ENCODE measurements at places on chromosomes 12 and 14.
A peak's percentile ranks its signal among the peaks of the same experiment; 100 is the strongest.

GRCh38 chr12:69502345-69503081, 32.3 kb downstream of the FRS2 start:
- peak; percentile 52 for DNase-seq

- DNase-seq: no peak
These were observed 8.0 kb downstream of the BAZ1A start for GRCh38 chr14:34867199-34867598.

DNA sequence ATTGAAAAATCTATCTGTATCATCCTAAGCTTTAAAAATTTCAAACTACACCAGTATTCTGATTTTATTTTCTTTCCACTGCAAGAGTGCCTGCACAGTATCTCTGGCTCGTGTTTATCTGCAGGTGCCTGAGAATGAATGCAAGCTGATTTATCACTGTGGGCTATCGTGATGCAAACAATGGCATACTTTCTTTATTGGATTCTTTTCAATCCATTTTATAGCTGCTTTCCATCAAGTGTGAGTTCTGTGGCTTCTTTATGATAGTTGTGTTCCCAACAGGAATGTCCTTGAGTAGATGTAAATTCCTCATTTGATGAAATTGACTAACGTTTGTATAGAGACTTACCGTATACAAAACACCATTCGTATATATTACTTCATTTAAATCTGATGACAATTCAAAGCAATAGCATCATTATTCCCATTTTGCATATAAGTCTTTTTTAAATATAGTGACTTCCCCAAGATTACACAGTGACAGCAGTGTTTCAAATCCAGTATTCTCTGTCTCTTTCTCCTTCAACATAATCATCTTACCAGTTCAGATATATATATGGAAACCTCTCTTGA, 160.3 kb upstream of the ABCD2 start:
- DNase-seq: no peak

- DNase-seq: no peak
These were observed 183.7 kb upstream of the NTF3 start for GRCh38 chr12:5248230-5248629.

- DNase-seq: no peak
These were observed 484.1 kb downstream of the GLT1D1 start for GRCh38 chr12:129337413-129337812.

DNA sequence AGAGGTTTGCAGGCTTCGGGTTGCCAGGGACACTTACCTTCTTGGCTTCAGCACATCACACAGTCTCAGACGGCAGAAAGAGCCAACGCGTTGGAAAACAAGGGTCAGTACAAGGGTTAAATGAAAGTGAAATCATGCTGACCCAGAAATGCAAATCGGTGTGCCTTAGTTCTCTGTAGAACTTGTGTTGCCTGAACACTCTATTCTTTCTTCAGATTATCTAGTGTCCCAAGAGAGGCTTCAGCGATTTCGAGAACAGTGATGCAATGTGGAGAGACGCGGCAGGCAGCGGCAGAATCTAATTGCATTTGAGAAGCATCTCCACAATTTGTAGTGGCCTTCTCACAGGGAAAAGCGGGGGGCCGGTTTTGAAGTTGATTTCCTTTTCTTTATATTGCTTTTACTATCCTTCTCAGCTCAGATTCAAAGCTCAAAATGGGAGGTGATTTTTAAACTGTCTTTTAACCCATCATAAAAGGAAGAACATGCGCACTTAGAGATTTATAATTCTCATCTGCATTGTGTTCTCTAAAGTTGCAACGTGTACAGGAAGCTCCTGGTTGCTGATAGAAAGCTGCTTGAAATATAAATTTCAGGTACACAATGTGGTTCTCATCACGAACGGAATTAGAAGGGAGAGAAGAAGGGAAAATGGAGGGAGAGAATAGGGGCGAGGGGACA, 67.8 kb upstream of the EGLN3 start:
- no peak for DNase-seq
